SW480 (cell line): ENCODE measurements at places on chromosomes 6 and 20.

DNA sequence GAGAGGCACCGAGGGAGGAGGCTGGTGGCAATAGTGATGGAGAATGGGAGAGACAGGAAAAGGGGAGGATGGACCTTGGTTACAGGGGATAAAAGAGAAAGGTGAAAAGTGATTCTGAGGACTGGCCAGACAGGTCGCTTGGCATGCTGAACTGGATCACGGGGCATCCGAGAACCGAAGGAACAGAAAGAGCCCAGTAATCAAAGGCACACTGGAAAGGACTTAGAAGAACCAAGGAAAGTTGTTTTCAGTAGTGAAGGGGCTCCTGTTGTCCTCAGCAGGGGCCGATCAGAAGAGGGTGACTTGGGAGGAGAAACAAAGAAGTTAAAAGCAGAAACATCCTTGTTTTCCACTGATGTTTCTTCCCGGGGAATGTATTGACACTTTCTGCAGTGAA lies 18.9 kb downstream of the SYTL3 start:
- DNase-seq = no peak

GRCh38 chr6:169293196-169293595 lies 39.5 kb upstream of the THBS2 start:
- DNase-seq = no peak

GRCh38 chr20:44310664-44311639 lies at the start of gene FITM2:
Gene FITM2 (minus strand): TSS chr20:44311202. CDS start chr20:44311148, 54 bp downstream.
- DNase-seq = peak; percentile 97

- DNase-seq = peak; percentile 90
These were observed 2.0 kb downstream of the ZBP1 start for GRCh38 chr20:57618091-57618763.

GRCh38 chr20:14744723-14745122 lies 407.3 kb upstream of the FLRT3 start:
- no peak for DNase-seq

- no peak for DNase-seq
These were observed 36.7 kb upstream of the BMP2 start for GRCh38 chr20:6730672-6731328.

- no peak for DNase-seq
These were observed 194.8 kb downstream of the FRK start for GRCh38 chr6:115865914-115866313.

GRCh38 chr6:114586298-114586697 lies 243.5 kb upstream of the HS3ST5 start:
- no peak for DNase-seq

DNA sequence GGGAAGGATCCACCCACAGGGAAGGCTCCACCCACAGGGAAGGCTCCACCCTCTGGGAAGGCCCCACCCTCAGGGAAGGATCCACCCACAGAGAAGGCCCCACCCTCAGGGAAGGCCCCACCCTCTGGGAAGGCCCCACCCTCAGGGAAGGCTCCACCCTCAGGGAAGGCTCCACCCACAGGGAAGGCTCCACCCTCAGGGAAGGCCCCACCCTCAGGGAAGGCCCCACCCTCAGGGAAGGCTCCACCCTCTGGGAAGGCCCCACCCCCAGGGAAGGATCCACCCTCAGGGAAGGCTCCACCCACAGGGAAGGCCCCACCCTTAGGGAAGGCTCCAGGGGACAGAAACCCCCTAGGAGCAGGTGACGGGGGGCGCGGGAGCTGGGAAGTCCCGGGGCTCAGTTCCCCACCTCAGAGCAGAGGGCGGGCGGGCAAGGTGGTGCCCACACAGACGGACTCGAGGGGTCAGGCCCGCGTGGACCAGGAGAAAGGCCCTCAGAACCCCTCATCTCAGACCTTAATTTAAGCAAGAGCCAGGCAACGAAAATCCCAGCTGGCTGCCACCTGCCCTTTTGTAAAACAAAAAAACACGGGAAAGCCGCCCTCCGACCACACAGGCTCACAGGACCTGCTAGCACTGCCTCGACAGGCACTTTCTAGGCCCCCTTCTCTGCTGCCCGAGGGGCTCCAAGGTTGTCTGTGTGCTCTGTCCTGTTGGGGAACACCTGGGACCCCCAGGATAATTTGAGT lies 39.7 kb downstream of the KCNQ2 start:
- no peak for DNase-seq

- no peak for DNase-seq
These were observed 280.9 kb downstream of the PACRG start for GRCh38 chr6:163008626-163009025.

DNA sequence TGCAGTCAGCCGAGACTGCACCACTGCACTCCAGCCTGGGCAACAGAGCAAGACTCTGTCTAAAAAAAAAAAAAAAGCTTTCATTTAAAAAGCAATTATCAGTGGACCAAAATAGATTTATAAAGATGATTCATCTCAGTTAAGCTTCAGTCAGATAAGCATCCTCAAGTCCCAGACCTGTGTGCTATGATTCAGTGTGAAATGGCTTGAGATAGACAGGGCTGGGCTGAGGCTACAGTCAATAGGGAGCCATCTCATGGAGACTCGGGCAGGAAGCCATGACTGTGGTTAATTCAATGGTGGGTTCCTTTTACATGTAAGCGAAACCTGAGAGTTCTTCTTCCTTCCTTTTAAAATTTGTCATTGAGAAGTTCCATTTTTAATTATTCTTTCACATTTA lies 276.0 kb downstream of the TFAP2A start:
- DNase-seq = no peak

- DNase-seq = no peak
These were observed 59.6 kb downstream of the ERMARD start for GRCh38 chr6:169811072-169811471.

GRCh38 chr6:128370072-128370471 lies 150.3 kb downstream of the PTPRK start:
- no peak for DNase-seq

DNA sequence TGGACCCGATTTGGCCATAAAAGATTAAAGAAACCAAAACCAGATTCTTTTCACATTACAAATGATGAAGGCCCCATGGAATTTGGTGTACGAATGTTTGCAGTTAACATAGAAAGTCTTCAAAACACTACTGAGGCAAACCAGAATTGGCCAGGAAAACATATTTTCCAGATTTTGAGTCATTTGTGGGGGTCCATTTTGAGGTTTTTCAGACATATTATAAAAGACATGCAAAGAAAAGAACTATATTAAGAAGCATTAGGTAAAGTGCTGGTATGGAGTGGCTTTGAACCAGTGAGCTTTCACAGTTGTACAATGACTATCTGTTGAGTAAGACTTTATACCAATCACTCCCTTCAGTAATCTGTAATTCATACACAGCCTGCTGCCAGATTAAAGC lies 168.9 kb upstream of the COL21A1 start:
- no peak for DNase-seq

DNA sequence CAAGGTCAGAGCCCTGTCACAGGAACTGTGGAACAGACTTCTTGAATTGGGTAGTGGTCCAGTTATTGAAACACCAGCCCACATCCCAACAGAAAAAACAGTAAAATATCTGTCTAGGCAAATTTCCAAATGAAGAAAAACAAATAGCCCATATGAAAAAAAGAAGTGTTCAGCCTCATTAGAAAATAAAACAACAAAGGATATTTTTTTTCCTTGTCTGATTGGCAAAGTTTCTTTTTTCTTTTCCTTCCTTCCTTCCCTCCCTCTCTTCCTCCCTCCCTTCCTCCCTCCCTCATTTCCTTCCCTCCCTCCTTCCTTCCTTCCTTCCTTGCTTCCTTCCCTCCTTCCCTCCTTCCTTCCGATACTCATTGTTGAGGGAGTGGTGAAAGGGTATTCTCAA lies 20.6 kb upstream of the RIMS4 start:
- no peak for DNase-seq

DNA sequence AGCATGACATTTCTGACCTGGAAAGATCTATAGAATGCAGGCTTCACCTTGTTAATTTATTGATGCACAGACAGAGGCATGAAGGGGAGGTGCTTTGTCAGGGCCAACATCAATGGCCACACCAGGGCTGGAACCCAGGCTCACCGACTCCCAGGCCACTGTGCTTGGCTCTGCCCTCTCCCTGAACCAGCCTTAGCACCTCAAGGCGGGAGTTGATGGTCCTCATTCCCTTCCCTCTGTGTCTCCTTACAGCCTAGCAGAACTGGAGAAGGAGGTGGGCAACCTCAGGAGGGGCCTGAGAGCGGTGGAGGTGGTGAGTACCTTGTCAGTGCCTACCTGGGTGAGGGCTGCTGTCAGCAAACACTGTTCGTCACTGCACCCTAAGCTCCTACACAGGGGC lies 35.6 kb downstream of the MOCS1 start:
- DNase-seq = no peak

DNA sequence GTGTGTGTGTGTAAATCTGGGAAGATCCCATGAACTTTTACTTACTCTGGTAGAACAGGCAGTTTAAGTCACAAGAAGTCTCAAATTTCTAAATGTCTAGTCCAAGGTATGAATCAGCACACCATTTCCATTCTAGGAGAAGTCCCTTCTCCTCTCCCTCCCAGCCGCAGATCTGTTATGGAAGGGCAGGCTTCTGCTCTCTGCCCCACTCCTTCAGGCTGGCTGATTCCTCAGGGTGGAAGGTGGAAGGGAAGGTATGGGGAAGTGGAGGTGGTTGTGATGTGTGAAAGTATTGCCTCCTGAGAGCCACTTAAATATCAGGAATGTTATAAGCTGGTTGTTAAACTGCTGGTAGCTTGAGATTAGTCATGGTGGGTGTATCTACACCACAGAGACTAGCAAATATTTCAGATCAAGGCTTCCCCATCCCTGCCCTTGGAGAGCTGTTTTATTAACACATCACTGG lies 44.5 kb upstream of the LAMA4 start:
- DNase-seq = peak; percentile 35

- DNase-seq = peak; percentile 75
These were observed 120.1 kb downstream of the SNX5 start for GRCh38 chr20:17848249-17849048.

DNA sequence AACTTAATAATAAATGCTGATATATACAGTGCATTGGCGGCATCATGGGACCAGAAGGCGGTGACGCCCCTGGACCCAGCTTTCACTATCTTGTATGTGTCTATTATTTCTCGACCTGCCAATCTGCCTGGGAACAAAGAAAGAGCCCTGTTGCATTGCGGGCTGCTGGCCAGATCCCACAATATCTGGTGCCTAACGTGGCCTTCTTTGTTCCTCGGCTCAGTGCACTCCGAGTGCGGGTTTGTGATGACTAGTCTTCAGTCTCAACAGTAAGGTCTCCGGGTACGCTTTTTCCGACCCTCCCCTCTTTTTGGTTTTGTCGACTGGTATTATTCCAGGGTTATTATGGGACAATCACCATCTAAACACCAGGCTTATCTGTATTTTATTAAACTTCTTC lies 291.5 kb downstream of the TBC1D32 start:
- no peak for DNase-seq

- peak; percentile 69 for DNase-seq
These were observed at the start of gene RRAGD for GRCh38 chr6:89412071-89413005. Gene RRAGD (minus strand): TSS chr6:89412273. CDS start chr6:89411993, 280 bp downstream.

DNA sequence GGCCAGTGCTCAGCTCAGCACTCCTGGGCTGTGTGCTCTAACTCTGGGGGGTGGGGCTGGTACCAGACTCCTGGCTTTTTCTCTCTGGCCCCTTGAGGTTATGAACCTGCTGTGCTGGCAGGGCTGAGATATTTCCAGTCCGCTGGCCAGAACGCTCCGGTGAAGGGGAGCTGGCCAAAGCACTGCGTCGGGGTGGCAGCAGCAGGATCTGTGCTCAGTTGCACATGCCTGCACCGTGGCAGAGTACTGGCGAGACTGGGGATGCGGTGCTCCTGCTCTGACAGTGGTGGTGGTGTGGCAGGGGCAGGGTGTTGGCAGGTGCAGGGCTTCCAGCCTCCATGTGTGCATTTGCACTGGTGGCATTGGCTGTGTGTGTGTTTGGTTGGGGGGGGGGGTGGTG lies 374.4 kb downstream of the PHF3 start:
- no peak for DNase-seq

- DNase-seq = no peak
These were observed 250.8 kb upstream of the HTR1E start for GRCh38 chr6:86686496-86686895.

DNA sequence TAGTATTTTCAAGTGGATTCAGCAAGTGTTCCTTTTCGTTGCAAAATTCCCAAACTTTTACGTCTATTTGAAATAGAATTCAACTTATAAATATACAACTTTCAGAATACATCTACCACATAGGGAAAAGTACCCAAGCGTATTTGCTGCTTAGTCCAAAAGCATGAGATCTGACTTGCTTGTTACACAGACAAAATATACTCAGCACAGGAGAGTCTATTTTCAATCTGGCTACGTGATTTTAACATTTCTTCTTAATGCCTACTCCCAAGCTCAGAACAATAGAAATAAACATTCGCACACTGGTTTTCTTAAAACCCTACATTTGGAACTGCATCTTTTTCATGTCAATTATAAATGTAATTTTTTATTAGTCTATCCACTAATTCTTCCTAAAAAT lies 672 bp downstream of the PKHD1 start:
- DNase-seq = no peak

DNA sequence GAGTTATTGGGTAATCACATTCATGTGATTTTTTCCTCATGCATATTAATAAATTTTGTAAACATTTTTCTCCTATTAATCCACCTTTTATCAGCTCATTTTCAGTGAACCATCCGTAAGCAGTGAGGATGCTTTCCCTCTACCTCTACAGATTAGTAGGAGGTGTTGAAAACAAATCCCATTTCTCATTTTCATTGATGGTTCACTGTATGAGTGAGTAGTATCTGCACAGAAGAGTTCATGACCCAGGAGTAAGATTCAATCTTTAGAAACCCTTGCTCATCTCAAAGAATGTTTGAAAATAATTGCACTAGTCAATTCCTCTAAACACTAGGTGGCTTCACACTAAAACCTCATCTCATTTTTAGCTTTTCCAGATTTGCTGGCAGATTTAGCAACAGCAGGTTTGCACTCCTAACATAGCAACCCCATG lies 440.0 kb downstream of the HAO1 start:
- DNase-seq = no peak

DNA sequence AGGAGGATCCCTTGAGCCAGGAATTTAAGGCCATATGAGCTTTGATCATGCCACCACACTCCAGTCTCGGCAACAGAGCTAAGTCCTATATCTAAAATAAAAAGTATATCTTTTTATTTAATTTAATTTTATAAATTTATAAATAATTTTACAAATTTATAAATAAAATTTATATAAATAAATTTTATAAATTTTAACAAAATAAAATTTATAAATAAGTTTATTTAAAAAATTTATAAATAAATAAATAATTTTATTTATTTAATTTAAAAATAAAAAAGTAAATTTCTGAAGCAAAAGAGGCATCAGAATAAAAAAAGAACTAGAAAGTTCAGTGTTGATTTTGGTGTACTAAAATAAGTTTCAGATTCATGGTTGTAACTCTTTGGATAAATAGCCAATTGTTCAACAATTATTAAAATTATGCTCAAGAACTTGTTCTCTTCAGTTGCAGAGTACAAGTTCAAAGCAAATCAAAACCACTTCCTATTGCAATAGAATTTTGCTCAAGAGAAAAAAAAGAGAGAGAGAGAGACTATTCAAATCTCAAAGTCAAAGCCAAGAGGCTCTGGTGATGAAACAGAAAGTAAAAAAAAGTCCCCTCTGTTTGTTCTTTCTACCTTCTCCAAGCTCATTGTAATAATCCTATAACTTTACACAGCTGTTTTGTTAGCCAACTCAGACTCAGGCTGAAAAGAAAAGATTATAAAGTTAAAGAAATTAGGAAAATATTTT lies 547.5 kb upstream of the ADGRB3 start:
- no peak for DNase-seq

GRCh38 chr6:100685747-100686146 lies 195.4 kb downstream of the ASCC3 start:
- no peak for DNase-seq

- DNase-seq = no peak
These were observed 57.8 kb upstream of the PNRC1 start for GRCh38 chr6:89022798-89023197.

- no peak for DNase-seq
These were observed 38.0 kb downstream of the SESN1 start for GRCh38 chr6:109056661-109057060.

GRCh38 chr20:45072066-45072465 lies 28.9 kb downstream of the KCNS1 start:
- no peak for DNase-seq
